ENCODE measurements at places on chromosomes 1 and 21.

GRCh38 chr1:47797575-47797974 lies 199.6 kb downstream of the TRABD2B start:
- no peak for DNase-seq

GRCh38 chr21:39673736-39674135 lies 61.0 kb downstream of the B3GALT5 start:
- no peak for DNase-seq

GRCh38 chr1:22275167-22275566 lies 132.3 kb upstream of the WNT4 start:
- no peak for DNase-seq

DNA sequence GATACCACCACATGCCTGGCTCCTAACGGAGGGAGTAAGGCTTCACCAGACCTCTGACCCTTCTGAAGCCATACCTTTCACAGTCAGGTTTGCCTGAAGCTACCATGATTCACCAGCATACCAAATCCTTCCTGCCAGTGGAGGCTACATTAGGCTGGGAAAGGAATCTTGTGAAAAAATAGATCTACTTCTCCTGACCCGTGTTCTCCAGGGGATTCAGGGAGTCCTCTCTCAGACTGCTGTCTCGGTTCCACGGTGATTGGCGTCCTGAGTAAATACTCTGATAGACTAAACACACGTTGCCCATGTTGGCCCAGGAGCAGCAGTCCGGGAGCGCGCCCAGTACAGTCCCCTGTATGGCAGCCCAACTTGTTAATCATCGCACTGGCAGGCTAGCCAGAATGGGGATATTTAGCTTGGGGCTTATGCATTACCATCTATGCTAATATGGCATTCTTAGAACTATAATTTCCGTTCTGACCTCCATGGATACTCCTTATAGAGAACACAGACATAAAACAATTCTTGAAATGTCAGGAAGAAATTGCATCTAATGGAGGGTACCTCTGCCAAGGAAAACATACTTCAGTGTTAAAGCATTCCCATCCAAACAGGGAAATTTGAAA lies 173.2 kb downstream of the ROR1 start:
- no peak for DNase-seq

- DNase-seq: no peak
Measured at GRCh38 chr1:39295901-39296300, 91.4 kb downstream of the MACF1 start.

- no peak for DNase-seq
Measured at GRCh38 chr1:188140958-188141357, 1312.2 kb downstream of the PLA2G4A start.

GRCh38 chr1:167630568-167631385 lies 745 bp downstream of the RCSD1 start:
- peak; percentile 14 for DNase-seq

DNA sequence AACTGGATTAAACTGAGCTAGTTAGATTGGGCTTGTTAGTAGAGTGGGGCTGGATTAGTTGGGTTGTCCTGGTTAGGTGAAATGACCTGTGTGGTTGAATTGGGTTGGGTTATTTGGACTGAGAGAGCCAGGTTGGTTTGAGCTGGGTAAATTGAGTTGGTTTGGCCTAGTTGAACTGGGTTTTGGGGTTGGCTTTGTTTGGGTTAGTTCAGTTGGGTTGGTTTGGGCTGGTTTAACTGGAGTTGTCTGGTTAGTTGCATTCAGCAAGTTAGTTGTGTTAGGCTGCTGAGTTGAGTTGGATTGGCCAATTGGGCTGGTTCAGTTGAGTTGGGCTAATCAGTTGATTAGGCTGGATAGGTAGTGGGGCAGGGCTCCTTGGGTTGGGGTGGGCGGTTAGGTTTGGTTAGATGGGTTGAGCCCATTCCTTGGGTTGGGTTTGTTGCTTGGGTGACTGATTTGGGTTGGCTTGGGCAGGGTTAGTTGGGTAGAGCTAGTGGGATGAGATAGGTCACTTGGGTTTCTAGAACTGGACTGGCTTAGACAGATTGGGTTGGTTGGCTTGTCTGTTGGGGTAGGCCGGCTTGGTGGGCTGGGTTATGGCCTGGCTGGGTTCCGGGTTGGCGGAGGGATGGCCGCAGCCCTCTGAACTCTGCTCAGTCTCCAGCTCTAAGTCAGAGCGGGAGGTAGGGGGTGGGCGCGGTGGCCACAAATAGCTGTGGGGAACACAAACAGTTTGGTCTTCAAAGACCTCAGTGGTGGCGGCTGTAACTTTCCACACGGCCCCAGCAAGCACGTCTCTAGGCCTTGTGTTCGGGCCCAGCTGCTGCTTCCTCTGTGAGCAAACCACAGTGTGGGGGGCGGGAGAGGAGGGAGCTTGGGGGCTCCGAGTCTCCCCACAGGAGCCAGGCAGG lies 67.2 kb upstream of the RUNX3 start:
- DNase-seq: no peak

GRCh38 chr21:33069994-33070743 lies at the start of gene OLIG1:
Gene OLIG1 (plus strand): TSS chr21:33070141. CDS start chr21:33070247, 106 bp downstream.
- peak; percentile 76 for DNase-seq

DNA sequence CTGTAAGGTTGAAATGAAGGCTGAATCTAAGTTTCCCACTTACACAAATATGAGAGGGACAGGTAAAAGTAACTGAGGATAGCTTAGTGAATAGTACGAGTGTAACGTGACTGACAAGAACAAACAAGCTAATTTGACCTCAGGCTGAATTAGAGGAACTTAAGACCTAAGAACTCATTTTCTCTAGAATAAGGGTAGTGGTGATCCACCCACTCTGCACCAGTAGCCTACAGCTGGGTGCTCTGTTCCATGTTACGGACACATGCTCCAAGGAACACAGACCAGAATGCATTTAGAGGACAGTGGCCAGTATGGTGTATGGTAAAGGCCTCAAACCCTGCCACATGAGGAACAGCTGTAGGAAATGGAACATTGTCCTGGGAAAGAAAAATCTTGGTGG lies 14.9 kb upstream of the TMEM9 start:
- DNase-seq: no peak

DNA sequence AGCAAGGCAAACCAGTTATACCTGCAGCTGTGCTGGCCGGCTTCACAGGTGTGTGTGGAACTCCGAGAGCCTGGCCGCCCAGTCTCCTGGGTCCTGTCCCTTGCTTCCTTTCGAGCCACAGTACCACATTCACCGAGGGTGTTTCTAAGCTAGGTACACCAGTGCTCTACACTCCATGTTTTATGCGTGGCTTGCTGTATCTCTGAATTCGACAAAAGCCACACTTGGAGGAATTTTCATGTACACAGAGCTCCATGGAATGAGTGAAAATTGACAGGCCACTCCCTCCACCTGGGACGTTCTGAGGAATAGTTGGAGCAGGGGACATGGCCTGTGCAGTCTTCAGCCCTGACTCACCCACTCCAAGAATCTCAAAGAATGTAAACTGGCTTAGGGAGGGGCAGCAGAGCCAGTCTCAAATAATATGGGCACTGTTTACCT lies 14.0 kb downstream of the ETS2 start:
- no peak for DNase-seq

DNA sequence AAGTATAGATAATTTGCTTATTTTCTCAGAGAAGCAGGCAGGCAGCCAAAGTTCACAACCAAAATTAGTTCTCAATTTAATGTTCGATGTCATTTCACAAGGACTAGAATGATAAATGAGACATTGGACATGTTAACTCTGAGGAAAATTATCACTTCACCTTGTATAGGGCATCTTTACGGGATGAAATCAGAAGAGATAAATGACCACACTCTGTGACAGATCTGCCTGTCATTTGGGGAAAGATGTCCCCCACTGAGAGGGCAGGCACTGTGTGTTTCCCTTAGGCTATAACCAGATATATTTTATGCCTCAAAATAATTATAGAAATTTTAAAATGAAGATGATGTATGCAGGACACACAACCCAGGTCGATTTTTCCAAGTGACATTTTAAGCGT lies 642.9 kb downstream of the BRINP3 start:
- no peak for DNase-seq

DNA sequence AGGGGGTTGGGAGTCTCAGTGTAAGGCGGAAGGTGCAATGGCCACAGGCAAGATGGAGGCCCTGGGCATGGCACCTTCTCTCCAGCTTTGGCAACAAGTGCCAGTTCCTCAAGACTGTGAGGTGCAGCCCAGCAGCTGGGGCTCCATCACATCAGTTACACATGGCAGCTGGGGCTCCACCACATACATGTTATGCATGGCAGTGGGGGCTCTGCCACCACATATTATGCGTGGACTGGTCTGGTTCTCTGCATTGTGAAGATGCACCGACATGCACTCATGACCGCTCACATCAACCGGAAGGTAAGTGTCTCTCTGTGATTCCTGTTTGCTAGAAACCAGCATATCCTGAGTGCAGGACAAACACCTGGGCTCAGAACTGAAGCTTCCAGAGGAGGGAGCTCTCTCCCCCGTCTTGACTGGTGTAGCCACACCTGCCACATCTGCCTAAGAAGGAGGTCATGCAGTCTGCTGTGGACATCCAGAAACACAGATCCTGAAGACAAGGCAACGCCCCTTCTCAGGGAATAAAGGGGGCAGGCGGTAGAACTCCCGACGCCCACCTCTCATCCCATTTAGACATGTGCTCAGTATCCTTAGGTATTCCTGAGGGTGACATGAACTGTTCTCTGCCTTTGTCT lies 104.1 kb upstream of the TMPRSS2 start:
- no peak for DNase-seq

- DNase-seq: no peak
Measured at GRCh38 chr1:241007668-241008067, 349.3 kb downstream of the RGS7 start.

DNA sequence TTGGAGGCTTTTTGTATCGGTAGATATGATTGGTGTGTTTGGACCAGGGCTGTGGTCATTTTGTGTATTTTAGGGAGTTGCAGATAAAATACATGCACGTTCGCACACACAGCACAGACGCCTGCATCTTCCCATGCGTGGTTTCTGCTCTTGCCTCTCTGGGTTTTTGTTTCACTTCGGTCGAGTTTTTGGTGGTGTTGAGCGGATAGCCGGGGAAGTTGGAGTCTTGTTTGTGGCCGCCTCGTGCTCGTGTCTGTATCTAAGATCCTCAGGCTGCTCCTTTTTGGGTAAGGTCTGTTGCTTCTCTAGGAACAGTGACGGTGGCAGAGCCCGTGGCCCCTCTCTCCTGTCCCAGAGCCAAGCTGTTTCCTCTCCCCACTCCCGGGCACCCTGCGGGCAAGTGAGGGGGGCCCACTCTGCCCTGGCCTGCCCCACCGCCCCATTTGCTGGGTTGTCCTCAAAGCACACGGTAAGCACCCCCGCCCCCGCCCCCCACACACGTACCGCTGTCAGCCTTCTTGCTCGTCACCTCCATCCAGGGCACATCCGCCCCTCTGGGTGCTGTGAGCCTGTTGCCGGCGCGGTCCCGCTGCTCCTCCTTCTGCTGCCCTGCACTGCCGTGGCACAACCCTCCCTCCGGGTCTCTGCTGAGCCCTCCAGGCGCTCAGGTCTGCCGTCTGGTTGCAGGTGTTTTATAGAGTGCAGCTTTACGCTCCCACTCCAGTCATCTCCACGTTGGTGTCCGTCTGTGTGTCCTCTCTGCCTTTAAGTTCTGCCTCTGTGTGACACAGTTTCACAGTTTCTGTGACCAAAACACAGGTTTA lies 51.9 kb downstream of the AGPAT3 start:
- no peak for DNase-seq

- DNase-seq: no peak
Measured at GRCh38 chr1:162873671-162874666, 13.0 kb upstream of the CCDC190 start.

DNA sequence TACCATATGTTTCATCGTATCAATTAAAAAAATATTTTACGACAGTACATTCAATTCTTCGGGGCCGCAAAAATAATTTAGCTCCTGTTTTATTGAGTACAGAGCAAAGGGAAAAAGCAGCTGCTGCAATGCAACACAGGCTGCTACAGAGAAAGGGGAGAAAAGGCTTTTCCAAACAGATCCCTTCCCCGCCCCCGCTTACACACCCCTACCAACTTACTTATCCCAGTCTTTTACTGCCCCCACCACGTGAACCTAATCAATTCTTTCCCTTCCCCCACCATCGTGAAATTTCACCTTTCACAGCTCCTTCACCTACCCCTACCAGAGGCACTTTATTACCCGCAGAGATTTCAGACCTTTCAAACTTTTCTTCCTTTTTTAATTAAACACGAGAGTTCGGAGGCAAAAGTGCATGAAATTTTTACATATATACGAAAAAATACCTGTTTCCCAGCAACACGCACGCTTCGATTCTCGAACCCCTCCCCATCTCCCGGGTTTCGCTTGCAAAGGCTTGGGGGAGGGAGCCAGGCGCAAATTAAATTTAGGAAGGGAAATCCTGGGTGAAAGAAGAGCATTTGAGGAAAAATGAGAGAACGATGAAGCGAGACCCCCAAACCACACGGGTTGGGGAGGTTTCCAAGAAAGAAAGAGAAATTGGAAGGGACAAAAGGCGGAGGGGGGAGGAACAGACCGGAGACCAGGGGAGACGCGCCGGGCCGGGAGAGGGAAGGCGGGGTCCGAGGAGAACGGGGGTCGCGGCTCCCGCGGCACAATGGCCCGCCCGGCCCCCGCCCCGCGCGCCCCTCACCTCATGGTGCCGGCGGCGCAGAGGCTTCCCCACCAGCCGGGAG lies 823 bp downstream of the ENAH start:
- no peak for DNase-seq

DNA sequence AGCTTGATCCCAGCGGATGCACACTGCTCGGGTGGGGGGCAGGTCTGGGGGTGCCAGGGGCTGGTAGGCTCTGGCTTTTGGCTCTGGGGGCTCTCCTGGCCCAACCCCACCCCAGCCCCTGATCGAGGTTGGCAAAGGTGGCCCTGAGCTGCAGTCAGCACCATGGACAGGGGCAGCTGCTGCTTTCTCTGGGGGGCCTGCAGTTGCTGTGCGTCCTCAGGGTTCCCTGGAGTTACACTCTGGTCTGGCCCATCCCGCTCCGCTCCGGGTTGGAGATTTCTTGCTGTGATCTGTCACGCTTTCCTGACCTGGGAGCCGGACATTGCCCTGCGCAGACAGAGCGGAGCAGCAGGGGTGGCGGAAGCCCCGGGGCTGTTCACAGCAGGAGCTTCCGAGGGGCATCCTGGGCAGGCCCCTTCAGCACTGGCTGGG lies 8.0 kb upstream of the PLCH2 start:
- no peak for DNase-seq

All from AML-193 (cell line).